Fibroblast of the aortic adventitia (primary cell): ENCODE measurements at places on chromosomes 3 and 15.

DNA sequence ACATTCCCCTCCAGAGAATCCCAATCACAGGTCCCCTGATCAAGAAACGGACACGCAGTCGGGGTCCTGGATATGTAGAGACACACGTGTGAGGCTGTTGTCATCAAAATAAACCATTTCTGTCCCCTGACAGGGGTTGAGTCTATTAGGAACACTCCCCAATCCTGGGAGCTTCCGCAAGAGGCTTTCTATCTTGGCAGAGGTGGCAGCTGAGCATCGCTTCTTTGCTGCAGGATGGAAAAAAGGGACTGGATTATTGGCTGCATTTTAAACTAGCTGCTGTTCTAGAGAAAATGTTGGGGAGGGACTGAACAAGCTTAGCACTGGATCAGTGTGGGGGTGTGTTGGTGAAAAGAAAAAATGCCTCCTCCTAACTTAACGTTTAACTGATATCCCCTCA, 2.5 kb upstream of the CNTN4 start:
- no peak for DNase-seq

DNA sequence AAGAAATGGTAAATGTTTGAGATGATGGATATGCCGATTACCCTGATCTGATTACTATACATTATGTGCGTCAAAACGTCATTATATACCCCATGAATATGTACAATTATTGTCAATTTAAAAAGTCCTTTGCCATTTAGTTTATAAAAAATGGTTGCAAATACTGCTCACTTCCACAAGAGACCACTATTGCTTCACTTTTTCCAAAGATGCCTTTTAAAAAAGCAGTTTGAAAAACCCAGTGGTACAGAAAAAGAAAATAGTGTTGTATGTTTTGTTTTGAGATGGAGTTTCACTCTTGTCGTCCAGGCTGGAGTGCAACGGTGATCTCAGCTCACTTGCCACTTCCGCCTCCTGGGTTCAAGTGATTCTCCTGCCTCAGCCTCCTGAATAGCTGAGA, 39.3 kb downstream of the EDEM1 start:
- DNase-seq = peak; percentile 71

DNA sequence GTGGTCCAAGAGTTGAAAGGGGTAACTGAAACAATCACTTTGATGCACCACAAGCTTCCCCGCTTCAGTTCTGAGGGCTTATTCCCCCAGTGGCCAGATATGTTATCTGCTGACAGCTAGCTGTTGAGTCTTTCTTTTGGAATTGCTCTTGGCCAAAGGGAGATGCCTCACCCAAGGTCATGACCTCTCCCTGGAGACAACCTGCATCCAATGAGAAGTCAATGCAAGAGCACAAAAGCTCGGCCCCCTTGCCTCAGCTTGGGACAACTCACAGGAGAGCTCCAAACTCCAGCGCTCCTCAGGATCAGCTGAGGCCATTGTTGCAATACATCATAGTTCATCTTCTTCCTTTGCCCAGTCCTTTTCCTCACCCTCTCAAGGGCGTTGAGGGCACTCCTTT, 31.0 kb upstream of the THBS1 start:
- DNase-seq = peak; percentile 69

GRCh38 chr15:92924216-92924615, 24.1 kb downstream of the CHD2 start:
- peak; percentile 28 for DNase-seq

DNA sequence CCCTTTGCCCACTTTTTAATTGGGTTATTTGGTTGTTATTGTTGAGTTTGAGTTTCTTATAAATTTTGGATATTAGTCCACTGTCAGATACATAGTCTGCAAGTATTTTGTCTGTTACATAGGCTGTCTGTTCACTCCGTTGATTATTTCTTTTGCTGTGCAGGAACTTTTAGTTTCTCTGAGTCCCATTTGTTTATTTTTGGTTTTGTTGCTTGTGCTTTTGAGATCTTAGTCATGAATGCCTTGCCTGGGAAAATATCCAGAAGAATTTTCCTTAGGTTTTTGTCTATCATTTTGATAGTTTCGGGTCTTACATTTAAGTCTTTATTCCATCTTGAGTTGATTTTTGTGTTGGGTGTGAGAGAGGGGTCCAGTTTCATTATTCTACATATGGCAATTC, 254.5 kb downstream of the NLGN1 start:
- no peak for DNase-seq

DNA sequence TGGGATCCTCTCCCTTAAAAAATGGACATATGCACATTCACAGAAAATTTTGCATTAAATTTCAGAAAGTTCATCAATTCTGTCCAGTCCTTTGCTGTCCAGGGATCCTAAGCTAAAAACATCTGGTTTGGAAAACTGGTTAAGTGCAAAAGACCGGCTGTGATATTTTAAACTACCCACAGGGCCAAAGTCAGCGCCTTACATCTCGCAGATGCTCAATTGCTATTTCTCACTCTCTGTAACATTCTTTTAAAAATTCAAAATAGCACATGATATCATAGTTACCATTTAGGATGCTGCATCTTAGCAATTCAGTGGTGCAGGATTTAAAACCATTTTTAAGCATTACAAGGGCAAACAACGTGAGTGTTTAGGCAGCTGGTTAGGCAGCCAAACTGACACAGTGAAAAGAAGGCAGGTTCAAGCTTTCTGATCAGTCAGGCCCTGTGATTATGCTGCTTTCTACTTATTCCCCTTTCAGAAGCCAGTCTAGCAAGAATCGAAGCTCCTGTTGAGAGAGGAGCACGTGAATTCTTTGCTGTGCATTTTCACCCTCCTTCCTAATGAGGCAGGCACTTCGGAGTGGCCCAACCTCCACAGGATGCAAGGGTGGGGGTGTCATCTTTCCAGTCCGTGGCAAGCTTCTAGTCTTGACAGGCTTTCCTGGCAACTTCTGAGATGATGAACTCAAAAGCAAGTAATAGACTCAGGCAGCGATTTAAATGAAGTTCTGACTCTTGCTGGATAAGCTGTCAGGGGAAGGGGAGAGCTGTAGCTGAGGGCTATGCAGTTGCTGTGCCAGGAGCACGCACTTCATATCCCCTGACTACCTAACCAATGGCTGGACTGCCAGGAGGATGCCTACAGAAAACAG, 8.8 kb downstream of the PRICKLE2 start:
- peak; percentile 64 for DNase-seq

GRCh38 chr15:75211436-75212199, 9.9 kb downstream of the C15orf39 start:
- no peak for DNase-seq

GRCh38 chr3:11134794-11135193, 19.5 kb upstream of the HRH1 start:
- DNase-seq = peak; percentile 57
